ENCODE measurements at places on chromosomes 11 and 22. TPM values are rescaled to one million over a fixed set of nuclear protein-coding genes. Genes with fewer than 3 reads are reported as not detected.

The APOL4 gene
- not detected for total RNA-seq

The SCUBE1 gene
- total RNA-seq = 5.5 TPM

The CHRDL2 gene
- 0.48 TPM for total RNA-seq

- no peak for DNase-seq
Observed at GRCh38 chr11:118314988-118315411, 10.5 kb downstream of the CD3E start.

- no peak for DNase-seq
Observed at GRCh38 chr11:88420165-88420791, 82.7 kb upstream of the CTSC start.

DNA sequence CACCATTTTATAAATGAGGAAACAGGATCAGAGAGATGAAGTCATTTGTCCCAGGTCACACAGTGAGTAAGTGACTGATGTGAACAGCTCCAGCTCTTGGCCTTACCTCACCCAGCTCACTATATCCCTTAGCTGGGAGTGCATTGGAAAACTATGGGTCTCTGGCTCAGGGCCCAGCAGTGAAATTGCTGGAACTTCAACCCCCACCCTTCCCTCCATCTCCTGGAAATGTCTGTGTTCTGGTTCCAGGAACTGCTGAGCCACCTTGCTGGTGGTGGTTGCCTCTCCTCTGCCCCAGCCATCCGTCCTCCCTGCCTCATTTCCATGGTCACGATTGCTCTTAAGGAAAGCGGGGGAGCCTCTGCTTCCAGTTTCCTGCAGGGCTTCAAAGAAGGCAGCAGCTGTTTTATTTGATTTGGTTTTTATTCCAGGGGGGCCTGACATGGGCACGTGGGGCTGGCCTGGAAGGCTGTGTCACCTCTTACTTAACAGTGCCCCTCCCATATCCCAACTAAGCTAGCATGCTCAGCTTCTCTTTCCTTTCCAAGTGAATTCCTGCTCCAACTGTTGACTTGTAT lies 46.2 kb upstream of the CSTF3 start:
- no peak for DNase-seq

DNA sequence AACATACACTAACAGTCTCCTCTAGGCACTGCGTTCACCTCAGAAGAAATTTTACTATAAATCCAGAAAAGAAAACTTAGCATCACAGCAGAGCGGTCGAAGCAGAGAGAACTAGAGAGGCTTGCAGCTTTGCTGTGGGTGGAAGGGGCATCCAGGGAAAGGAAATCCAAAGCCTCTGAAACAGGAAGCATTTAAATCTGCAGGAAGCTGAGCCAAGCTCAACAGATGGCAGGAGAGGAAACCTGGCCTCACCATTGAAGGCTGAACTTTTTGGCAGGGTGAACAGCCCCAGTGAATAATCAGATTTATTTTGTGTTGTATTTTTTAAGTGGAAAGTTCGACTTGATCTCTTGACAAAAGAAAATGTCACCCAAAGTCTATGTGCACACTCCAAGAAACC lies 858.1 kb downstream of the OPCML start:
- DNase-seq = no peak

DNA sequence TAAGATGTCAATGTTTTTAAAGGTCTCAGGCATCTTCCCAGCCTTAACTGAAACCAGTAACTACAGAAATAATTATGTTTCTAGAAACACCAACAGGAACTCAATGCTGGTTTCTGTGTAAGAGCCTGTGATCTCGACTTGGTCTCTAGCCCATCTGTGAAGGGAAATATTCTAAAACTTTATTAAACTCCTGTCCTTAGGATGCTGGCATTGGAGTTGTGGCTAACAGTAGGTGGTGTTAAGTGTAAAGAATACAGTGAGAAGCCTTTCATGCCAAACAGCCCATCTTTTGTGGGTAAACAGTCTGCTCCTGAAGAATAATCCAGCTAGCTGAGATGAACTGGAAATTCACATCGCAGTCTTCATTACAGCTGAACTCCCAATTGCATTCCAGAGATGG lies 133.2 kb downstream of the ADAMTS15 start:
- no peak for DNase-seq

DNA sequence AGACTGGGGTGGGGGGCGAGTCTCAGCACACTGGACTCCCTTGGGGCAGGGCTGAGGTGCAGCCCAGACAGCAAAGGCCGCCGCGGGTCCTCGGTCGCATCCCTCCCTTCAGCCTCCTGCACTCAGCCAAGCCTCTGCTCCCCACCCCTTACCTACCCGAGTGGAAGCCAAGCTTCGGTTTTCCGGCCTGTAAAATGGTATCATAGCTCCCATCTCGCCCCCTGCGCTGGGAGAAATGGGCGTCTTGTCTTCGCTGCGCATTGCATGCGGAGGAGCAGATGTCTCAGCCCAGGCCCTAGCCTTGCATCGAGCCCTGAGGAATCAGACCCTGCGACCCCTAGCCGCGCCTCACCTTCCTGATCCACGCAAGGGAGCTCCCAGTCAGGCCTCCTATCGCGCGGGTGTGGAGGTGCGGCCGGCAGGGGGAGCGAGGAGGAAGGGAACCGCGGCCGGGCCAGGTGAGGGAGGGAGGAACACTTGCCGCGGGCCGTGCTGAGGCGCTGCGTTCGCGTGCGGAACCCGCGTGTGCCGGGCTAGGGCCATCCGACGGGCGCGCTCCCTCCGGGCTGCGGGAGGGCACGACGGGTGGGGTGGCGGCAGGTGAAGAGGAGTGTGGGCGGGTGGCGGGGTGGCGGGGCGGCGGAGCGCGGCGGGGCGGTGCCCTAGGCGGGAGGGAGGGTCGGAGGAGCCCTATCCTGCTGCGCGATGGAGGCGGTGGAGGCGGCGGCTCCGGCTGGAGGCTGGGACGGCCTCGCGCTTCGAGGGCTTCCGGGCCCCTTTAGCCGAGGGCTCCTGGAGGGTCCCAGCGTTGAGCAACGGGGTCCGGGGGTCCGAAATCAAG lies 4.1 kb upstream of the TBX1 start:
- DNase-seq = no peak

DNA sequence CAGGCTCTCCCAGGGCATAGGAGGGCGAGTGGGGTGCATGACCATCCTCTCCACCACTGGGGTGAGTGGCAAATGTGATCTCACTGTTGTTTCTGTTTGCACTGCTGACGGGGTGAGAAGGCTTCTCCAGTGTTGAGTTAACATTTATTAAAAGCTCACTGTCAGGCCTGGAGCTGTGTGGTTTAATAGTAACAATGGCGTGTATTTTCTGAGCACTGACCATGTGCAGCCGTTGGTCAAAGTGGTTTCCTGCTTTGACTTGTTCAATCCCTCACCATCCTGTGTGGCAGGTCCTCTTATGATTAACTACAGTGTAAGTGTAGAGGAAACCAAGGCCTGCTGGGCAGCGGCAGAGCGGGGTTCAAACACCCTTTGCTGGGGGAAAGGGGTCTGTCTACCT lies 4.4 kb downstream of the A4GALT start:
- DNase-seq = no peak

All from H1 (cell line).